ENCODE measurements at places on chromosomes 5 and 9.
A peak's percentile ranks its signal among the peaks of the same experiment; 100 is the strongest.

DNA sequence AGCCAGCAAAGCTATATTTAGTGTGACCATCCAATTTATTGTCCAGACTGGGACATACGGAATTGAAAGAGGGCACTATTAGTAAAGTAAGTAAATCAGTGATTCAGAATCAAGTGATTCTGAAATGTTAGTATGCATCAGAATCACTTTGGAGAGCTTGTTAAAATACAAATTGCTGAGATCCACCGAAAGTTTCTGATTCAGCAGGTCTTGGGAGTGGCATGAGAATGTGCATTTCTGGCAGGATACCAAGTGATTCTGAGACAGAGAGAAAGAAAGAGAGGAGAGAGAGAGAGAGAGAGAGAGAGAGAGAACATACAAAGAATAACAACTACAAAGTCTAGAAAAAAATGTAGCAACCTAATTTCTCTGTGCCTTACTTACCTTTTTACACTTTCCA is 65.4 kb upstream of the ASTN2 start:
- DNase-seq = no peak

GRCh38 chr9:130872093-130872492 is 24.5 kb downstream of the QRFP start:
- no peak for DNase-seq

GRCh38 chr5:39019254-39019653 is 54.9 kb downstream of the RICTOR start:
- DNase-seq = no peak

DNA sequence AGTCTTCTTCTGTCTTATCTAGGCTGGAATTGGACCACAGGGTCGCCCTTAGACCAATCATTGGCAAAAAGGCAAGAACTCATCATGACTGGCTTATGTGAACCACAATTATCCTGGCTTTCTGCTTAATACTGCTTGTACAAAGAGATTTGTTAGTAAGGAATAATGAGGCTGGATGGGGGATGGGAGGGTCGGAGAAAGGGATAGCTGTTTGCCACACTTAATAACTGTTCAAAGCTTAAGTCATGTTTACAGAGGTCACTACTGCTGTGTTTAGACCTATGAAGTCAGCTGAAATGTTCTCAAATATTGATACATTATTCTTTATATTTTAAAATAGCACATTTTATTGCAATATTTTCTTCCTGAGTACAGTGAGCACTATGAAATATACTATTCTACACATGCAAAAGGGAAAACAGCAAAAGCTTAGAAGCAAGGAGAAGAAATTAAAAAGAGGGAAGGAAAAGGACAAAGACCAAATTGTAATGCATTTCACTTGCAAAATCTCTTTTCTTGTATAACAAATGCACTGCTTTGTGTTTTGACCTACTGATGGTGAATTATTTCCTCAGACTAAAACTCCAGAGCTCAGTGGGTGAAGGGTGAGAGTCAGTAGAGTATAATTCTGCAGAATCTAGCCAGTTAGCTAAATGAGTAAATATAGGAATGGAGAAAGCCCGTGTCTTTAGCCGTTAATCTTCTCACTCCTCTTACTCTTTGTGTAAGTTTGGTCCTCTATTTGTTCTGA is 404.9 kb upstream of the ZNF608 start:
- no peak for DNase-seq

DNA sequence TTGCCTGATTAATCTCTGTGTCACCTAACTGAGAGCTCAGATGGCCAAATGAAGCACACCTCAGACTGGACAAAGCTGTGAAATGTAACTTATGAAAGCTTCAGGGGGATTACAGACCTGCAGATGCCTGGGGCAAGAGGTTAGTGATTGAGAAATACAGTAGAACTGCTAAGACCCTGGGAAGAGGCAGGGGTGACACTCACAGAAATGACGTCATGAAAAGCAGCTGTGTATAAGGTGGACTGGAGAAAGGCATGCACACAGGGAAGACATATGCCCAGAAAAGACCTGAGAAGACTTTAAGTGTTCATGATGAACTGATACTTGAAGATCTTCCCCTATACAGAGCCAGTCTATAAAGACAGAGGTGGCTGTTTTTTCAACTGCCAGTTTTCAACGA is 49.3 kb upstream of the SPTLC1 start:
- DNase-seq = no peak

DNA sequence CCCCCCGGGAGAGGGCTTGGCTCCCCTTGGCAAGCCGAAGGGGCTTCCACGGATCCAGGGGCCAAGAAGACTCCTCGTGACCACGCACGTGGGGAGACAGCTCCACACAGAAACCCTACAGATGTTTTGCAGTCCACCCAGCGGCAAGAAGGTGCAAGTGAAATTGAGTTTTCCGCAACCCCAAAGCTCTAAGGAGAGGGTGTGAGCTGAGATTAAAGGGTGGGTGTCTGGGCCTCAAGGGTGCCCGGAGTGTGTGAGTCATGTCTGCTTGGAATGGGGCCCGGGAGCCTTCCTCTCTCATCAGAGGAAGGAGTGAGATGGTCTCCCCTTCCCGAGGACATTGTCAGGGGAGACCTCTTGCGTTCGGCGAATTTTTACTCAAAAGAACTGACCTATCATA is 79.1 kb downstream of the OLFM1 start:
- no peak for DNase-seq

GRCh38 chr5:125103459-125103858 is 357.0 kb upstream of the ZNF608 start:
- DNase-seq = no peak

DNA sequence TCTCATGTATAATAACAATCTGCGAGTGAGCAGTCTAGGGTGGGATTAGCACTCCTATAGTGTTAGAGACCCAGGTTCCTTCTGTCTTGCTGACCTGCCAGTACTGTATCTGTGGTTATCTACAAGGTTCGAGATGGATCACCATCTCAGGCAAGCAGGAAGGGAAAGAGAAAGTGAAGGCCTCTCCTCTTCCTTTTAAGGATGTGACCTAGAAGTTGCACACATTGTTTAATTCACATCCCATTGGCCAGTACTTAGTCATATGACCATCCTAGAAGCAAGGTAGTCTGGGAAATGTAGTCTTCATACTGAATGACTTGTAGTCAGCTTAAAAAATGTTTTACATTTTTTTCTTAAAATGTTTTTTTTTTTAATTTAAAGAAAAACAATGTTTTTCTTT is 168.6 kb downstream of the CARTPT start:
- DNase-seq = peak; percentile 66

GRCh38 chr9:86324308-86324707 is 29.9 kb downstream of the TUT7 start:
- DNase-seq = no peak

DNA sequence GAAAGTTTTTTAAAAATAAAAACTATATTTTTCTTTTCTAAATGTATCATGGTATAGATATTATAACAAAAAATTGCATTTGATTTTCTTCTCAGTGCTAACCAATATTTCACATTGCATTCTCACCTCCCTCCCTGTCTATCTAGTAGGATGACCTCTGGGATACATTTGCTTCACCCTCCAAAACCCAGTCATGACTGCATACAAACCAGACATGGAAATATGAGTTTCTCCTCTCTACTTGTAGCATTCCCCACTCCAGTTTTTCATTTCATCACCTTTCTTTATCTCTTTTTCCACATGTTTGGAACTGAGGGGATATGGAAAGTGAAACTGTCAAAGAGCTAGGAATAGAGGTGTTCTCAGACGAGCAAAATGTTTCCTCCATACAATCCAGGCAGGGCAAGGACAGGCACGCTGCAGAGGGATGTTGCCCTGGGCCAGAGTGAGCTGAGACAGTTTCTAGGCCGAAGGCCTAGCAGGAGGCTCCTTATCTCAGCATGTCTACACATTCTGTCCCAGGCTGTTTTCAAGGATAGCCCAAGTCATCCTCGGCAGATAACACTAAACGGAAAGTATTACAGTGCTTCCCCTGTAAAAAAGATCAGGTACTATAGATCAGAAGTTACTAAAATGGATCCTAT is 46.7 kb downstream of the MEF2C start:
- no peak for DNase-seq

- DNase-seq = no peak
Observed at GRCh38 chr5:121239951-121240350, 611.7 kb upstream of the FTMT start.

- no peak for DNase-seq
Observed at GRCh38 chr9:3835393-3835792, 309.6 kb upstream of the RFX3 start.

- DNase-seq = no peak
Observed at GRCh38 chr5:160692271-160692670, 159.7 kb downstream of the ATP10B start.

- no peak for DNase-seq
Observed at GRCh38 chr9:37917313-37917731, 13.4 kb upstream of the SLC25A51 start.

GRCh38 chr5:126915496-126915895 is 114.9 kb downstream of the MARCHF3 start:
- DNase-seq = no peak

DNA sequence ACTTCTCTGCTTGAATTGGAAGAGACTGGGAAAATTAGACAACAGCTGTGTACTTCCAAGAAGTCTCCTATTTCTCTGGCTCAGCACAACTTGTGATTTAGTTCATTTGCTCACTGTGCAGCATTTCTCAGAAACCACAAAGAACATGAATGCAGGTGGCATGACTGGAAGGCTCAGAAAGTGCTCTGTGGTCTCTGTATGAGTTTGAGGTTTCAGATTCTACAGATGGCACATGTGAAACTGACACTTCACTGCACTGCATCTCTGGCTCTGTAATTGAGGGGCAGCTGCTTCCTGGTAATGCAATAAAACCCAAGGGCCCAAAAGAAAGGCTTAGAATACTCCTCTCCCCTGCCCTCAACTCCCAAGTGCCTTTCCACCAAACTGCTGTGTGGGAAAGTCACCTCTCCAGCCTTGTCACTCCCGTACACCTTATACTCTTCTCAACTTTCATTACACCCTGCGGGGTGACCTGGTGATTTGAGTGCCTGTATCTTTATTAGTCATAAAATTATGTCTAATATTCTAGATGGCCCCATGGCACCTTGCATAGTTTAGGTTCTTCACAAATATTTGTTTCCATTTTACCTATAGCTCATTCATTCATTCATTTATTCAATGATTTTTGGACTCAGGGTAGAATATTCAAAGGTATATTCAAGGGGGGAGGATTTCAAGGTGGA is 82.5 kb downstream of the ESM1 start:
- DNase-seq = peak; percentile 67

GRCh38 chr9:8857926-8858595 is 1058.5 kb upstream of the DMAC1 start:
- DNase-seq = peak; percentile 5

DNA sequence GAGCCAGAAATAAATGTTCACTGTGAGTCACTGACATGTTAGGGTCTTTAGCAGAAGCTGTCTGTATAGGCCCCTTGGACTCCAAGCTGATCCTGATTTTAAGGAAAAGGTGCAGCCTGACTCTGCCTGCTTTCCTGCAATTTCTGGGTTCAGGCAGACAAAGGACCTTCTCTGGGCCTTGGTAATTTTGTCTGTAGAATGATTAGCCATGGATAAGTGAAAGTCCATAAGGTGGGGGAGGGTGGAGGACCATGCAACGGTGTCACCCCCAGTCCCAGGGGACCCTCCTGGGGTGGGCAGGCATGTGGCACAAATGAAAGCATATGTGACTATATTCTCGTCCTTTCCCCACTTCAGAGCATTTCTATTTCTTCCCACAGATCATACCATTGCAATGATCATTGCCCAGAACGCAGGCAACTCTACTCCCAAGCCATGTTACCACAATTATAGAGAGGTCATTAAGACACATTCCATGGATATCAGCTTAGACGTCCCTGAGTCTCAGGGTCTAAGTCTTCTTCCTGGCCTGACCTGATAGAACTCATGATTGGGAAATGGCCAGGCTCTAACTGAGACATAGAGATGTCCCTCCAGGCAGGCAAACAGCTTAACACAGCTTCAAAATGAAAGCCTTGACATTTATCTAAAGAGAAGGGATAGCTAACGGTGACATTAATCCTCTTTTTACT is 157.9 kb upstream of the ALDH1B1 start:
- no peak for DNase-seq

DNA sequence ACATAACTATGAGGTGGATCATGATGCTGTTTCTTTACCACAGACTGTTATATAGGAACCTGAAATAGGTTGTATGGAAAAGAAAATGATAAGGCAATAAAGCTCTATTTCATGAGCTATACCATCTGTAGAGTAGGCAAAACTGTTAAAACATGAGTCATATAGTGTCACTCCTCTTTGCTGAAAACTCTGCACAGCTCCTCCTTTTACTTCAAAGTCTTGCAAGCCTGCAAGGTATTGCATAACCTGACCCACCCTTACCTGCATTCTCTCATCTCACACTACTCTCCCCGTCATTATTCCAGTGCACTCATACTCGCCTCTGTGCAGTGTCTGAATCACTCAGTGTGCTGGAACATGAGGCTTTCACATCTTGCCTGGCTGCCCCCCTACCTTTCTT is 790.1 kb downstream of the EFNA5 start:
- DNase-seq = no peak

DNA sequence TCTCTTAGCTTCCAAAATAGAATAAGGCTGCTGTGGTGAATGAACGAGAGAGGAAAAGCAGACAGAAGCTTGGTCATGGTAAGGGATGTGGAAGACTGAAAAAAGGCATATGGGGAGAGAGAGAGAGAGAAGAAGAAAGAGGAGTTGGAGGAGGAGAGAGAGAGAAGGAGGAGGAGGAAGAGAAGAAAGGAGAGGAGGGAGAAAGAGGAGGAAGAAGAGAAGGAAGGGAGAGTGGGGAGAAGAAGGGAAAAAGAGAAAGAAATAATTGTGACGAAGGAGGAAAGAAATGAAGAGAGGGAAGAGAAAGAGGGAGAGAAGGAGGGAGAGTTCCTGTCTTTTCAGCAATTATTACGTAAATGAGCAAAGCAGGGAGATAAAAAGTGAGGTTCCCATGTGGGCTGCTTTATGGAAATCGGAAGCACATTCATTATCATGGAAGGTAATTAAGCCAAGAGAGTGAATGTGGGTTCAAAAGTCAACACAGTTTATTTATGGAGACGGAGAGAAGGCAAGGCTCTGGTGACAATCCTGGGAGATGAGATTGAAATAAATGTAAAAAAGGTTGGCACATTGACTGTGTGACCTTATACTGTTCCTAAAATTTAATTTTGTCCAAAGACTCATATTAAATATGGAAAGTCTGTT is 611.2 kb downstream of the KIF4B start:
- DNase-seq = no peak

GRCh38 chr9:114203410-114204140 is 48.2 kb downstream of the COL27A1 start:
- no peak for DNase-seq

- DNase-seq = no peak
Observed at GRCh38 chr5:112070022-112070421, 313.0 kb upstream of the NREP start.
